ENCODE measurements at places on chromosomes 4 and X.

- no peak for DNase-seq
These were observed 175.7 kb upstream of the SPIN4 start for GRCh38 chrX:63526863-63527262.

GRCh38 chr4:99649778-99650177 lies 7.8 kb downstream of the C4orf54 start:
- no peak for DNase-seq

DNA sequence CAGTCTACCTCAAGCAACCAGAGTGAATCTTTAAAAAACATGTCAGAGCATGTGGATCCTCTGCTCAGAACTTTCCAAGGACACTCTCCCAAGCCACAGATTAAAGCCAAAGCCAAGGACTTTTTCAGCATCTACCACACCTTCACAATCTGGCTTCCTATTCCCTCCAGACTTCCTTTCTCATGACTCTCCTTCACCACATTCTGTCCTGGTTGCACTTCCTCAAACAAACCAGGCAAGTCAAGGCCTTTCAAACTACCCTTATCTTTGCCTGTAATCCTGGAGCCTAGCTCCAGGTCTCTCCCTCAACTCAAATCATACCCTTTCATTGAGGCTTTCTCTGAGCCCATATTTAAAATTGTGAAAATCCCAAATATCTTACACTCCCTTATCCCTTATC lies 191.6 kb upstream of the GALNTL6 start:
- DNase-seq: no peak

DNA sequence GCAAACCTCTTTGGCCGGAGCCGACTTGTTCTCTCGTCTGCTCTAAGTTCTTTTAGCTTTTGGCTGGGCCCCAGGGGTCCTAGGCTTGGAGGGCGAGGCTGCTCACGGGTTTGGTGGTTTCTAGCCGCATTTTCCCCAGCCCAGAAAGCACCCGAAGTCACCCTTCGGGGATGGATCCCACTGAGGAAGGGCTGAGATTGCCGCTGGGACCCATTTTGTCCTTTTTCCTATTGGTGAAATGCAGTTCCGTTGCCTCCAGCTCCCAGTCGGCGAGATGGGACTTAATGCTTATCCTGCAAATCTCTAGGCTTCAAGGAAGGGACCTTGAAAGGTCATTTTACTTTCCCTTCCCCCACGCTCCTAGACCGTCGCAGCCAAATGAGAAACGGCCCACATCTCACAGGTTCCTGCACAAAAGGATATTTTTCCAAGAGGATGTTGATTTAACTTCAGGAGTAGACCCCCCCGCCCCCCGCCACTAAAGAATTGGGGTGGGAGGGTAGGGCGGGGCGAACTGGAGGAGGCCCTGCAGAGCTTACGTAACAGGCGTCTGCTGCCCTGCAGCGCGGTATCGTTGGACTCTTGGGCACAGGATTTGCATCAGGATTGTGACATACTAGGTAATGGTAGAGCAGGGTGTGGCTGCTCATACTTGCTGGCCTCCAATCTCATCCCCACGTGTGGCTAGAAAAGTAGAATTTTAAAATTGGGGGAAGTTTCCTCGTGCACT lies 564 bp downstream of the PGK1 start:
- DNase-seq: no peak

GRCh38 chrX:39065051-39065871 lies 264.0 kb downstream of the MID1IP1 start:
- no peak for DNase-seq

- DNase-seq: no peak
These were observed 51.9 kb downstream of the PHKA2 start for GRCh38 chrX:18931972-18932371.

DNA sequence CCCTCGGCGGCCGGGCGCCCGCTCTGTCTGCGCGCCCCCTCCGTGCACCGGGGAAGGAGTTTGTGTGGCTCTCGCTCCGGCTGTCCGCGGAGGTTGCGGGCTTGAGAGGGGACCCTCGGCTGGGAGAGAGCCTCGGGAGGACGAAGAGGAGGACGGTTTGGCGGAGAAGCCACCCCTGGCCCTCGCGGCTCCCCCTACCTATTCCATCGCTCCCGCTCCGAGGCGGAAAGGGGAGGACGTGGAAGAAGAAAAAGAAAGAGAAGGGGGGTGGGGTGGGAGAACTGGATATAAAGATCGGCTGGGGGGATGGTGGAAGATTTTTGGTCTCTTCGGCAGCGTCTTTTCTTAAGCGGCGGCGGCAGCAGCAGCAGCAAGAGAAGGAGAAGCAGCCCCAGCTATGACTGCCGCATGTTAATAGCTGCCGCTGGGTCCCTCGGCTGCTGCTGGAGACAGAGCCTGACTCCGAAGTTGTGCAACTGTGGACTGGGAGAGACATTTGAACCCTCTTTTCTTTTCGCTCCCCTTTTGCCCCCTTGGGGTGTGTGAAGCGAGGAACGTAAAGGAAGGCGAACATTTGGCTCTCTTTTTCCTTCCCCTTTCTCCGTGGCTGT lies 895 bp downstream of the ADGRL3 start:
- no peak for DNase-seq

Data from CD8-positive, alpha-beta T cell (primary cell).